ENCODE measurements at places on chromosomes 16 and 17.
A peak's percentile ranks its signal among the peaks of the same experiment; 100 is the strongest.

DNA sequence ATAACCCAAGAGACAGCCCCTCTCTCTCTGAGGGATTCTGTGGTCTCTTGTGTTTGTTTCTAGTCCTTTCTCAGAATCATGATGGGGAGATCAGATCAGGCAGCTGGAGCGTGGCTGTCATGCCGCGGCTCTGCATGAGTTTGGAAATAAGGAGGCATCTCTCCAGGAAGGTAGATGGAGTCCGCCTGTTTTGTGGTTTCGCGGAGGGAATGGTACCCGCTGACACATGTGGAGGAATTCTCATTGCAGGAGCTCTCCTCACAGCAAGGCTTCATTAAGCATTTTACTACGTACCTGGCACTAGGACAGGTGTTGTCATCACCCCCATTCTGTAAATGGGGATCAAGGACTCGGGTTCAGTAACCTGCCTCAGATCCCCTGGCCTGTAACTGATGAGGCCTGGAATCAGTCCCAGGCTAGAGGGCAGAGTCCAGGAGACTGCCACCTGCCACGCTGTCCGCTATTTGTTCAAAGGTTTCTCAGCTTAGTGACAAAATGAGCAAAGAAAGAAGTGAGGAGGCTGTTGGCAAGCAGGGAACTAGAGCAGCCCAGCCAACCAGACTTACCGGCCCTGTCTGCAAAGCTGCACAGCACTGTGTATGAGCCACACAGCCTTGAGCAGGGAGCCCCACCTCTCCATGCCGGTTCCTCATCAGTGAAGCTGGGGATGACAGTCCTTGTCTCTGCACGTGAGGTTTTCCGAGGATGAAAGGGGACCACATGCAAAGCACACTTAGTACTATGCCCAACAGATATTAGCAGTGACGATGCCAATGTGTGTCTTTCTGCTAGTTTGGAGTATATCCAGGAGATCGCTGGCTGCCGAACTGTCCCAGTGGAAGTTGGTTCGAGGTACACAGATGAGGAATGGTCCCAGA, 11.0 kb downstream of the KDM8 start:
- no peak for DNase-seq

- no peak for DNase-seq
Observed at GRCh38 chr17:76479515-76480060, 12.2 kb downstream of the AANAT start.

DNA sequence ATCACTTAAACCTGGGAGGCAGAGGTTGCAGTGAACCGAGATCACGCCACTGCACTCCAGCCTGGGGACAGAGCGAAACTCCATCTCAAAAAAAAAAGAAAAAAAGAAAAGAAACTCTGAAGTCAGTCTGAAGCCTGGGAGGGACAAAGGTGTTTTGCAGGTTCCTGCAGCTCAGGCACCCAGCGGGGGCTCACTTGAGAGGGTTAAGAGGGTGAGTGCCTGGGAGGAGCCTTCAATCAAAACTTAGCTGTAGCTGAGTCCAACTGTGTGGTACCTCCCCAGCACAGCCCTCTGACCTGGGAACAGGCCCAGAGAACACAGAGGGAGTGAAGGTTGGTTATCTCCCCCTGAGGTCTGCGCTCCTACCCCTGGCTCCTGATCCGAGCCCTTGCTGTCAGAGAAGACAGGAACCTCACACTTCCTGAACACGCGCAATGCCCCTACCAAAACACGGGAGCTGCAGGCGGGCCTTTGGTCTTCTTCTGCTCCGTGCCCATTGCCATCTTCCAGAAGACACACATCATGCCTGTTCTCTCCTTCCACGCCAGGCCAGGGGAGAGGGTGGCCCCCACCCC, 20.4 kb upstream of the ZC3H18 start:
- no peak for DNase-seq

DNA sequence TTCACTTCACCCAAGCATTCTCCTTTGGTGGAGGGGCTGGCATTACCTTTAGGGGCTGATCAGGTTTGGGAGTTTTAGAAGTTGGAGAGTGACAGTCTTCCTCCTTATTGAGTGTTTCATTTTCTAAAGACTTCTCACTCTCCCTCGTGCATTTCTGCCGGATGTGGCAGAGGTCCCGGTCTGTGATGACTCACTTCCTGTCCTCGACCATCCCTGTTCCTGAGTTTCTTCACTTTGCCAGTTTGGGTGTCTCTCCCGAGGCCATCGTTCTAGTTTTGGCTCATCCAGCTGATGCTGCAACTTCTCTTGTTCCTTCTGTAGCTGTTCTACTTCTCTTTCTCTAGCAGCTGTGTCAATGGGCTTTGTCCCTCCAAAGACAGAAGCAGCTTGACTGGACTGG, 104.3 kb downstream of the PHKB start:
- DNase-seq: peak; percentile 26

GRCh38 chr16:87303431-87303930, 13.7 kb downstream of the C16orf95 start:
- DNase-seq: no peak

DNA sequence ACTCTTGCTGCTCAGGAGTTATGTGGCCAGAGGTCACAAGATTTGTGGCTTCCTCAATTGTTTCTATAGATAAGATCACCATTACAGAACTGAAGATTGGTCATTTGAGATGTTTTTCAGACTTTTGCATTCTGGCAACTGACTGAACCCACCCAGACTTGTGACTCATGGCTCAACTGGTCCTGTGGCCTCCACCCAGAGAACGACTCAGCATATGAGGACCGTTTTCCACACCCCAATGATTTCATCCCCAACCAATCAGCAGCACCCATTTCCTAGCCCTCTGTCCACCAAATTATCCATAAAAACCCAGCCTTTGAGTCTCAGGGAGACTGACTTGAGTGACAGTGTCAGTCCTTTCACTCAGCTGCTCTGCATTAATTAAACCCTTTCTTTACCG, 143.2 kb upstream of the ASIC2 start:
- no peak for DNase-seq

GRCh38 chr16:70767377-70768202, 33.4 kb downstream of the VAC14 start:
- DNase-seq: no peak

GRCh38 chr16:15509051-15509592, 74.7 kb downstream of the BMERB1 start:
- no peak for DNase-seq

DNA sequence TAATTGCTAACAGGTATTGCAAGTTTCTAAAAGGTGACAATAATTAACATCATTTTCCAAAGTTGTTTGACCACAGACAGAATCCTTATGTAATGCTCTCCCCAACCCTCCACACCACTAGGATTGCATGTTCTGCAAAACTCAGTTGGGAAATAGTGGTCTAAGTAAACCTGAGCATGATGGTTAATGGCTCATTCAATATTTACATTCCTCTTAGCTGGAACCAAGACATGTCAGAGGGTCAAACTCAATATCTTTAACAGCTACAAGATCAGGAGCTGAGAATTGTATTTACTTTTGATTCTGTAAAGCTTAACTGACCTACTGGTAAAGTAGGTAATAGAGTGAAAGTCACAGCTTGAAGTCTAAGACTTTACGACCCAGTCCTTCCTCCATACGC, 10.2 kb downstream of the MFSD6L start:
- DNase-seq: no peak

DNA sequence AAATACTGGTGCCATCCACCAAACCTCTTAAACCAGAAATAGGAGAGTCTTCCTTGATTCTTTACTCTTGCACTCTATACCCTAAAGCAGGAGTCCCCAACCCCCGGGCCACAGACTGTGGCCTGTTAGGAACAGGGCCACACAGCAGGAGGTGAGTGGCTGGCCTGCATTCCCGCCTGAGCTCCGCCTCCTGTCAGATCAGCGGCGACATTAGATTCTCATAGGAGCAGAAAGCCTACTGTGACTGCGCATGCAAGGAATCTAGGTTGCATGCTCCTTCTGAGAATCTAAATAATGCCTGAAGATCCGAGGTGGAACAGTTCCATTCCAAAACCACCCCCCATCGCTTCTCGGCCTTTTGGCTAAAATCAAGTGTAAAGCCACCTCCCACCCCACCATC, 30.3 kb upstream of the SRCIN1 start:
- no peak for DNase-seq

DNA sequence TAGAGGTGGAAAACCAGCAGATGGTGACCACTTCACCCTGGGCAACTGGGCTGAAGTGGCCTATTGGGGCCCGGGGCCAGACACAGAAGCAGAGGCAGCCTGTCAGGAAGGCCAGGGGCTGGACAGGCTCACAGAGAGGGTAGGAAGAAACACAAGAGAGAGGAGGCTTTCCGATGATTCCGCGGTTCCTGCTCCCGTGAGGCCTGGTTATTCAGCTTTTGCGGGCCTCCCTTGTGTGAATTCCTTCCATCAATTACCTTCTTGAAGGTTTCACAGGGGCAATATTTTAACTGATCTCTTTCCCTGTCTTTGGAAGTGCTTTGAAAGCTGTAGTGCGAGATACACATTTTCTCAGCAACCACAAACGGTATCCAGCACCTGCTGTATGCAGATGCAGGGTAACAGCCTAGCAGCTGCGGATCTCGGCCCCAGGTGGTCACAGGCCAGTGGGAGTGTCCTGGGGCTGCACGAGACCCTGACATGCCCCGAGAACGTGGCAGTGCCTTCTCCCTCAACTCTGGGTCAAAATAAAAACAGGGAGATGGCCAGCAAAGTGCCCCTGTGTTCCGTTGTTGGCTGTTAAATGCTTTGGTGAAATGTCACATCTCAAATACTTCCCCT, 11.6 kb upstream of the CMIP start:
- DNase-seq: no peak

GRCh38 chr17:74631468-74632450, 8.2 kb upstream of the CD300E start:
- peak; percentile 46 for DNase-seq

DNA sequence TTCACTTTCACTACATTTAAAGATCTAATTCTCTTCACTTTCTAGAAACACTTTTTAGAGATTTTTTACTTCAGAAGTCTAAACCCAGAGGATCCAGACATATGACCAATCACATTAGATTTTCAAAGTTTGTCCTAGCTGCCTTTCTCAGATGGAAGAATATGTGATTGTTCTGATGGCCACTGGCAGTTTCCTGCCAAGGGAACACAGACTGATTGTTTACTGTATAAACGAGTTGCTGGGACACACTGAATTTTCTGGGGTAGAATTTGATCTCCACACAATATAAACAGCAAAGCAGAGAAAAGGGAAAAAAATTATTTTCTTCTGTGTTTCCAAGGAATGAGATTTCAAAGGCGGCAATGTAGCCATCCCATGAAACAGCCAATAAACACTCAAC, 480.0 kb downstream of the TOX3 start:
- DNase-seq: peak; percentile 90

- DNase-seq: no peak
Observed at GRCh38 chr16:68452176-68452575, 3.9 kb upstream of the SMPD3 start.

DNA sequence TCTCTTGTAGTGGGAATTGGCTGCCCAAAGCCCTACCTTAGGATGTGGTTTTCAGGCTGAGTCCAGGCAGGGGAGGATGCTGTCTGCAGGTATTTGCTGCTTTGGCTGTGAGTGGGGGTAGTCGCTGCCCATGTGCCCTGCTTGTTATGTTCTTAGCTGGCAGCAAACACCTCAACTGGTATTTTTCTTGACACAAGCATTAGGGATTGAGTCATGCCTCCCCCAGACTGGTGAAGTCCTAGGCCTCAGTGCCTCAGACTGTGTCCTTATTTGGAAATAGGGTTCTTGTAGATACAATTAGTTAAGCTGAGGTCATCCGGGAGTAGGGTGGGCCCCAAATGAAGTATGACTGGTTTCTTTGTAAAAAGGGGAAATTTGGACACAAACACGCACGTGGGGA, 808.3 kb upstream of the EEF2KMT start:
- DNase-seq: no peak

GRCh38 chr16:17053536-17054160, 417.1 kb downstream of the XYLT1 start:
- DNase-seq: no peak

DNA sequence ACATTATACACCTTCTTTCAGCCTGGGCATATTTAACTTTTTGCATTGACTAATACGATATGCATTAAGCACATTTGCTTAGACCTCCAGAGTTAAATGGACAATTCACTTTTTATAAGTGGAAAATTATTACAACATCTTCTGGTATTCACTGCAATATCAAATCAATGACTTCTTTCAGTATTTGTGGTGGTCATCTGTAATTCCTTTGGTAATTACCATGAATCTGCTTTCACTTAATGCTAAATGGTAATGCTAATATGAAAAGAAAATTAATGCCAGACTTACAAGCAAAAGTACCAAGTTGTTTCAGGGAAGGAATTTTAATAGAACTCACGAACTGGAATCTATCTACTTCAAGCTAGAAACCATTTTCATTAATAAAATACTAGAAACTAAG, 6.4 kb downstream of the GPATCH8 start:
- no peak for DNase-seq

DNA sequence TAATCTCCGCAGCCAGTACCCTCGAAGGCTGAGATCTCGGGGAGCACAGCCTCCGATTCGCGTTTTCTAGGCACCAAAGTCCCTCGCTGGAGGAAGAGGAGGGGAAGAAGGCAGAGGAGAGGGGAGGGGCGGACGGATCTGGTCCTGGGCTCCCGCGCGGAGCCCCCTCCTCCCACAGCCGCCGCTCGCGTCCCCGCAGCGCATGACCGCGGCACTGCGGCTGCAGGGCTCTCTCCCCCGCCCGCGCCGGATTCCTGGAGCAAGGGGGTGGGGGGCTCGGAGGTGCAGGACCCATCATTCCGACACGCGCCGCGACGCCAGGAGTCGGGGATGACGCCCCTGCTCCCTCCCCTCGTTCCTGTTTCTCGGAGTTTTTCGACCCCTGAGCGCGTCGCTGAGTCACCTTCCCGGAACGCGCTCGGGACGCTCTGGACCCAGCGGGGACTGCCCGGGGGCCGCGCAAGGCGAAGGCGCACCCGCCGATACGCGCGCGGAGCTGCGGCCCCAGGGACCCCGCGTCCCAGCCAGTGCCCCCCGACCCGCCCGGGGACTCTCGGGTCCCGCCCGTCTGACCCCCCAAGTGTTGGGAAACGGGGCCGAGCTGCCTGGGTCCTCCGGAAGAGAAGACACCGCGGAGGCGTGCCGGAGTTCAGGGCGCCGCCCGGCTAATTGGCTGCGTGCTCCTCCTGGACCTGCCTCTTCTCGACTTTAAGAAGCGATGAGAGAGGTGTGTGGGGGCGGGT, 1.4 kb upstream of the SPHK1 start:
- no peak for DNase-seq

- DNase-seq: no peak
Observed at GRCh38 chr16:9521749-9522370, 430.4 kb downstream of the HAPSTR1 start.

DNA sequence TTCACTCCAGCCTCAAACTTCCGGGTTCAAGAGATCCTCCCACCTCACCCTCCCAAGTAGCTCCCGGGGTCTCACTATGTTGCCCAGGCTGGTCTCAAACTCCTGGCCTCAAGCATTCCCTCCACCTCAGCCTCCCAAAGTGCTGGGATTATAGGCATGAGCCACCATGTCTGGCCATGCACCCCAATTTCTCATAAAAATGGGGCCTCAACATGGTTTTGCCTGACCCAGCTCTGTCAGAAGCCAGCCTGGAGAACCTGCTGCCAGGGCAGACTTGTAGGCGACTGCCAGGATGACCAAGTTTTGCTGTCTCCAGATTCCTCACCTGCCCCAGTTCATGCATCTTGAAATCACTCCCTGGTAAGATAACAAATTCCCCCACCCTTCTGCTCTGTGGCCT, 82.9 kb downstream of the AIPL1 start:
- no peak for DNase-seq

- DNase-seq: no peak
Observed at GRCh38 chr17:37068266-37068665, 119.5 kb downstream of the AATF start.
